ENCODE measurements at places on chromosomes 5 and 9.
A peak's percentile ranks its signal among the peaks of the same experiment; 100 is the strongest.

DNA sequence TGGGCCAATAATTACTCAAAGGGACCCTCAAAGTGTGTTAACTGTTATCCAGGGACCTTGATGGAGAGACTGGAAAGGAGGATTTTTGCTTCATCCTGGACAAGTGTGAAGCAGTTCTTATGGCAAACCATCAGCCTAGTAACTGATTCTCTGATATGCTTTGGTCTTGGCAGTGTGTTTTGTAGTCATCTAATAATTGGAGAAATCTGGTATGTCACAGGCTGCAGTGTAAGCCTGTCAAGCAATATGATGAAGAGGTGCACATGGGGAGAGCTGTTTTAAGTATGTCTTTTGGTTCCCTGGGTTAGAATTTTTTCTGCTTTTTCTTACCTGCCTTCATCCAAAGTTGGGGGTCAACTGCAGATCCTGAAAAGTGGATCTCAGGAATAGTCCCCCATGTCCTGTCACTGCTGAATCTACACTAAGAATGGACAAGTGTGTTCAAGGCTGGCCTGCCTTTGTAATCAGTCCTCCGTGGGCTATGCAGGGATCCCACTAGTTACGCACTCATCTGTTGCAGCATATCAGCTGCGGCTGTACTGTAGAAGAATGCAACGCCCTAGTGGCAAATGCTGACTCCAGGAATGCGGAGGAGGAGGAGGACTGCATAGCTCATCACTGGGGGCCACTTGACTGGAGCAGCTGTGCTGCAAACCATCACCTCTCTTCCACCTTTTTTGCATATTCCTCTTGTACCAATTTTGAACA lies 1.9 kb downstream of the SPTAN1 start:
- DNase-seq = peak; percentile 37

DNA sequence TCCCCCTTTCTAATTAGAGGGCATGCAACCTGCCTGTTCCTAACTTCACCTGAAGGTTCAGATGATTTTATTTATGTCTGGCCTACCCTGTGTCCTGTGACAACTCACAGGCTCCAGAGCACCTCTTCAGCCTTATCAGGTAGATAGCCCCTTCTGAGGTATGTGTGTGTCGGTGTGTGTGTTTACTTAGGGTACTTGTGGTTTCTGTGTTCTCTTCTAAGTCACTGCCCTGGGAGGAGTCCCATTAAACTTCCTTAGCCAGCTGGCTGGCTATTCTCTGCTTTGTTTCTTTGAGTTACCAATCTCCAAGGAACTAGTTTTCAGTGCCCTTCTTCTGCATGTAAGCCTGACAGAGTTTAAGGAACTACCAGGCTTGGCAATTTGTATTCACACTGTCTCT lies 74.9 kb downstream of the UNC13B start:
- DNase-seq = no peak

GRCh38 chr9:88814577-88814976 lies 176.7 kb upstream of the S1PR3 start:
- no peak for DNase-seq

- DNase-seq = no peak
Observed at GRCh38 chr9:112288029-112288428, 45.4 kb downstream of the PTBP3 start.

- DNase-seq = no peak
Observed at GRCh38 chr9:134782921-134783698, 97.5 kb upstream of the FCN2 start.

DNA sequence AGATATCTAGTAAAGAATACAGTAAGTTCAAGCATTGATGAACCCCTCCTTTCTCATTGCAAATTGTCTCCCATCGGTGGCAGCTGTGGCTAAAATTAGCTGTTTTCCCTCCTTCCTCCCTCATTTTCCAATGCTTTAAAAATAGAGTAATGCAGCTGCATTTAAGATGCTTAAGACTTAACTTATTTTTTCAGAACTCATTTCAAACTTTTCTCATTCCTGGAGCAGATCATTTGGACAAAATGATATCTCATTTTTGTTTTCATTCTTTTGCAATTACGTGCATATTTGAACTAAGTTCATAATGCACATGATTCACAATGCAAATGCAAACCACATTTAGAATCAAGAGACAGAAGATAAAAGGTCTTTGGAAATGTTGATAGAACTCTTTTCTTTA lies 14.6 kb downstream of the HSPB3 start:
- no peak for DNase-seq

- no peak for DNase-seq
Observed at GRCh38 chr9:107819772-107820565, 330.4 kb upstream of the KLF4 start.

DNA sequence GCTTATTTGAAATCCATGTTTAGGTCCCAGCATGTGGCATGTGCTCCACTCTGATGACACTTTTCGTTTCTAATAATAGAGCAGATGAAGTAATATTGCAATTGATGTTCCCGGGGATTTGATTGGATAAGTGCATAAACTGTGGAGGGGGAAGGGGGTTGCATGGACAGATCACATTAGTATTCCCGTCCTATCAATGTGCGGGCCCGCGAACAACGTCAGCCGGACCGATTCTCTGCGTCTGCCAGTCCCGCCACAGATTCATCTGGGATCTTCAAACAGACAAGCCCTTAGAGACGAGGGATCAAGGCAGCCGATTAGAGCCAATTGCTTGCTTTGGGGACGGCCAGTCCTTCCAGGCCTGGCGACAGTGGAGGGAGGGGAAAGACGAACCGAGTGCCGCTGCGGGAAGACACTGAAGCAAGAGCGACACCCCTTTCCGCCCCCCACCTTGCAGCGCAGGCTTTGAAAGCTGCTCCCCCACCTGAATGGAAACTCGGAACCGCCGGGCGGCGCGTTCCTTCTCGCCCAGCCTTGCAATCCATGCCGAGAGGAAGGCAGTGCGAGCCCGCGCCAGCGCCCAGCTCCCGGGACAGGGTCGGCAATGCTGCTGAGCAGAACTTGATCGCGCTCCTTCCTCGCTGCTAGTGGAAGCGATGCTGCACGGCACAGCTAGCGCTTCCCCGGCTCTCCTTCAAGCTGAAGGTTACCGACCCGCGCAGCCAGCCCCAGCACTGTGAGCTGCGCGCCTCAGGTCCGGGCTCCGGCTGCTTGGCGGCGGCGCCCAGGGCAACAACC lies at the start of gene RGS7BP:
Gene RGS7BP, plus strand, starts transcription at position 247 of the 798 bp plus-strand sequence. CDS start 610 bp downstream, outside the sequence.
- DNase-seq = no peak

DNA sequence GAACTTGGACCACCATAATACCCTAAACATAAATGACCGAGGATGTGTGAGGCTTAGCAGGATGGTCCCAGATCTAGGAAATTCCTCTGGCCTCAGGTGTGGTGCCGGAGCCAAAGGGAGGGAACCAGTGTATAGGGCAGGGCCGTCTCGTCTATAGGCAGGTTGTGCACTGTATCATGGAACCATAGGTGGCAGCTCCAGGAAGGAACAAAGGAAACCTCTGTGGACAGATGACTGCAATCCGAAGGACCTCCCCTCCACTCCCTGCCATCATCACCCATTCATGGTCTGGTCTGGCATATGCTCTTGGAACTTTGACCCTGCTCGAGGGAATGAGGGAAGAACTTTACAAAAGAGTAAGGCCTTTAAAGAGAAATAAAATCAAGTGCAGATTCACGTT lies 2.9 kb upstream of the MACIR start:
- DNase-seq = no peak

- DNase-seq = no peak
Observed at GRCh38 chr9:114894609-114895433, 35.6 kb downstream of the TNFSF8 start.

DNA sequence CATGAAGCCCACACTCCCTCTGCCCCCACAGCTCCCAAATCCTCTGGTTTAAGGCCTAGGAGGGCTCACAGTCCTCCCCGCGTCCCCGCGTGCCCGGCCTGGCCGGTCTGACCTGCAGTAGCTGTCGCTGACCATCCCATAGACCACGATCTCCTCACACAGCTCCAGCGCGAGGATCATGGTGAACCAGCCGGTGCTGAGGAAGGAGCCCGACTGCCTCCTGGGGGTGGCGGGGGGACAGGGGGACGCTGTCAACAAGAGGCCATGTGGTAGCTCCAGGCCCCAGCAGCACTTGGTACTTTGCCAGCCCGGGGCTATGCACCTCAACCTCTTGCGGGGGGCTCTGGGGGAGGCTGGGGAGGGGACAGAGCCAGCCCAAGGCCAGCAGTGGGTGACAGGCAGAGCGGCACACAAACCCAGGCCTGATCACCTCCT lies 7.0 kb downstream of the ST6GALNAC4 start:
- DNase-seq = no peak

DNA sequence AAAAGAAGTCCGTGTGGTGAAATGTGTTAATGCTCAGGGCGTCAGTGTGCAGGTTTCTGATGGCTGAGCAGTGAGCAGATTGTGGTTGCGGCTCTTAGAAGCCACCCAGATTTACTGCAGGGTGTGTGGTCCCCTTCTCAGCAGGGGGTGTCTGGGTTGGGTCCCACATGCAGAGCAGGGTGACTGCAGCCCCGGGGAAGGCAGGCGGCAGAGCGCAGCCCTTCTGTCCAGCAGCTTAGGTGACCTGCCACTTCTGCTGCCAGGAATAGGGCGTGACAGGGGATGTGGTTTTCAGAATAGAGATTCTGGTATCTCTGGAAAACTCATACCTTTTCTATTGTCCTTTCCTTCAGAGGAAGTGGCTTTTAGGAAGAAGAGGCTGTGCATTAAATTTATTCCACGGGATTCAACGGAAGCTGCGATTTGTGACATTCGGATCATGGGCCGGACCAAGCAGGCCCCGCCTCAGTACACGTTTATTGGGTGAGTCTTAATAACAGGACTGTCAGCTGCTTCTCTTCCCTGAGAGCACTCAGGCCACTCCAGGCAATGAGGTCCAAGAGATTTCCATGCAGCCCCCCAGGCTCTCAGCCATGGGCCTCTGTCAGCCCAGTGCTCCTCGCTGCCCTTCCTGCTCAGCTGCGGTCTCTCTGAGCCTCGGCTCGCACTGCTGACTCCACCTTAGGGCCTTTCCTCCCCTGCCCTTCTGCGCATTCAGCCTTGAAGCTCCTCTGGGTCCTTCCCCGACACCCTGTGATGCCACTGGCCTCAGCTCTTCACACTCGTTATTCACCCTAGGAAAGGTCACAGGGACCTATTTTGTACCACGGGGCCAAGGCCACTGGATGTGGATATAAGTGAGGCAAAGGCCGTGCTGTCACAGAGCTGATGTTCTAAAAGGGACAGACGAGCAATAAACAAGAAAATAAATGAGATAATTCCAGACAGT lies 65.4 kb downstream of the MVB12B start:
- no peak for DNase-seq

DNA sequence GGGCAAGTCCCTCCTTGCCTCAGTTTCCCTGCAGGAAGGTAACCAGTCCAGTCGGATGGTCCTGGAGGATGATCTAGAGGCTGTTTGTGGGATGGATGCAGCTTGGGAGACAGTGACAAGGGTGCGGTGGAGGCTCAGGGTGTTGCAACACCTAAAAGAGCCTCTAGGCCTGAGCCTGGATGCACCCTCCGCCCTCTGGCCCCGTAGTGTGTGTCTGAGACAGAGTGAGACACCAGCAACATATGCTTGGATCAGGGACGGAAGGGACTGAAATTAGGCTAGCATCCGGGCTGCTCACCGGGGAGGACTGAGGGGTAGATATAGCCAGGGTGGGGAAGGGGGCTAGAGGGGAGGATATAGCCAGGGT lies 1.1 kb downstream of the CRAT start:
- DNase-seq = no peak

DNA sequence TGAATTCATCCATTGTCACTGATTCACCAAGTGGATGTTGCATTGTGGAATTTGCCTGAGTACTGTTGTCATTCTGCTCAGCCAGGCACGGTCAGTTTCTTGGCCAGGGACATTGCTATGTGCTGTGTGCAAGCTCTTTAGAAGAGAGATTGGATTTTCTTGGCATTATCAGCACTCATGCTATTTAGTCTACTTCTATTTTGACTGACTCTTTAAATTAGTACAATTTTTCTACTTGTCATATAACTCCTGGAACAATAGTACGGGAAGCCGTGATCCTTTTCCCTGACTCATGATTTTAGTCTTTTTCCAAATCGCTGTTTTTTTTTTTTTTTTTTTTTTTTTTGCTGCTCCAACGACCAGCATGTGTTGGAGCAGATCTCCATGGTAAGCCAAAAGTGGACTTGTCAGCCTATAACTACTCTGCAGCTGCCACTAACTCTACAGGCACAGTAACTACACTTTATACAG lies 129.7 kb downstream of the CDC42SE2 start:
- DNase-seq = no peak
